ENCODE measurements at places on chromosomes 4 and X. TPM values are rescaled to one million over a fixed set of nuclear protein-coding genes. Genes with fewer than 3 reads are reported as not detected.

DNA sequence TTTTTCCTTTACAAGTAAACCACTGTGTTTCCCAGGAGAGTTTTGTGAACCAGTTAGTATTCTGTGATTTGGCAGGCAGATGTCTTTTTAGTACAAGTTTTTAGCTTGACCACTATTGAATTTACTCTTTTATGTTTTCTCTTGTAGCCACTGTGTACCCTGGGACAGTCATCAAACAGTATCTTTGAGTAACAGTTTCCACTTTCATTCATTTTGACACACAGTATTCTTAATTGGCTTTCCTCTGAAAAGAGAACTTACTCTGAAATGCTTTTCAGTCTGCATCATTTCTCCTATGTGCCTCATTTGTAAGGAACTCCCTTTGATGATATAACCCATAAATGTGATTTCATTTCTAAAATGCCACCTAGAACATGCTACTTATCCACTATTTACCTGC is 476.5 kb downstream of the PDGFC start:
- DNase-seq, result no peak

- DNase-seq, result no peak
Measured at GRCh38 chr4:36961420-36961819, 283.1 kb upstream of the NWD2 start.

DNA sequence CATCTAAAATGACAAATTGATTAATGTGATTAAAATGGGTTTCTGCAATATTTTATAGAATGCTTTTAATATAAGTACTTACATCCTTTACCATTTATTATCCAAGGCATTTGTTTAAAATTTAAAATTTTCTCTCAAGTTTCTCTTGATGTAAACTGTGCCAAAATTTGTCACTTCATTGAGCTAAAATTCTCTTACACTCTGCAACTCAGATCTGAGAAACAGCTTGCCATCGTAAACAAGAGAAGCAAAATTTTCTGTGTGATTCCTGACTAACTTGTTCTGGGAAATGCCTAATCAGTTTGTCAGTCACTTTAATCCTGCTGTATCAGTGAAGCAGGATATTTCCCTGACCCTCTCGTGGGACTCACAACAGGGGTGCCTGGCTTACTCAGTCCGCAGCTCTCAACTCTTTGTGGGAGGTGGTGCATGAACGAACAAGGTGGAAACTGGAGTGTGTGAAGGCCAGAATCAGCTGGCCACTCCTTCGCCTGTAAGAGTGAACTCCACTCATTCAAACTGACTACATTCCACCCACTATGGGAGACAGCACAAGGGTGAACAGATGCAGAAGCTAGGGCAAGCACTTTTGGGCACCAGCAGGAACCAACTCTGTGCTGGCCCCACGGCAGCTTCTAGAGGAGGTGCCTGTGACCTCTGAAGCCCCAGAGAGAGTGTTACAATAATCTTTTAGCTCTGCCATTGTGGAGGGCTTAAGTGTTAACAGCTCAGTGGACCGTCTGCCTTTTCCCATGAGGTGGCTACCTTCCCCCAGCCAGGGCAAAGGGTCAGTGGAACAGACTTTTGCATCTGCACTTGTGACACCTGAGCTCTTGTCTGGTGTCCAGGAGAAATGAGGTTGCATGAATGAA is 349.4 kb downstream of the FAT4 start:
- no peak for DNase-seq

- no peak for DNase-seq
Measured at GRCh38 chr4:6404611-6405396, 67.6 kb downstream of the PPP2R2C start.

DNA sequence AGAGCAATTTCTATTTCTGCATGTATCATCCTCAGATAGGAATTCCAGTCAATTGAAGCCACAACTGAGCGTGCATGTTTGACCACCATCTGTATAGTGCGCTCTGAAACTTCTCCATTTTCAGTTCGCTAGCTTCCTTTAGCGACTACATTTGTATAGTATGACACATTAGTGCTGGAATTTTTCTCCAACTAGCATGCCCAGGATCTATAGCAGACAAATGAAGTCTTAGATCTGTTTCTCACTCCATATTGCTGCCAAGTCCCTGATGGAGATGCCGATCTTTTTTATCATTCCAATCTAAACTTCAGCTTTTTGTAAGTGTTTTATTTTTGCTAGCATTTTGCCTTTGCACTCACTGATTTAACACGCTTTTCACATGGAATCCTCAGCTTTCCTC is 774.8 kb upstream of the TENM3 start:
- DNase-seq, result no peak

DNA sequence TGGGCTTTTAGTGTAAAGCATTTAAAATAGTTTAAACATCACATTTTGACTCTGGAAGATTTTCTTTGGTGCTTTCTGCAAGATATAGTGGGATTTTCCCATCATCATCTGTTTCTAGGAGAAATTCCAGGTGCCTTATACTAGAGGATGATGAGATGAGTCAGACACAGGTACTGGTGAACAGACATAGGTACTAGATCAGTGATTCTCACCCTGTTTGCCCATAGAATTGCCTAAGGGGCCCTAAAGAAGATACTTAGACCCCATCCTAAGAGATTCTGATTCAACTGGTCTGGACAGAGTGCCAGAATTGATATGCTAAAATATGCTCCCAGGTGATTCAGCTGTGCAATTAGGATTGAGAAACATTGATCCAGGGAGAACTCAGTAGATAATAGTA is 9.7 kb downstream of the TSPAN7 start:
- DNase-seq, result no peak

GRCh38 chrX:8868906-8869305 is 67.7 kb upstream of the FAM9A start:
- no peak for DNase-seq

DNA sequence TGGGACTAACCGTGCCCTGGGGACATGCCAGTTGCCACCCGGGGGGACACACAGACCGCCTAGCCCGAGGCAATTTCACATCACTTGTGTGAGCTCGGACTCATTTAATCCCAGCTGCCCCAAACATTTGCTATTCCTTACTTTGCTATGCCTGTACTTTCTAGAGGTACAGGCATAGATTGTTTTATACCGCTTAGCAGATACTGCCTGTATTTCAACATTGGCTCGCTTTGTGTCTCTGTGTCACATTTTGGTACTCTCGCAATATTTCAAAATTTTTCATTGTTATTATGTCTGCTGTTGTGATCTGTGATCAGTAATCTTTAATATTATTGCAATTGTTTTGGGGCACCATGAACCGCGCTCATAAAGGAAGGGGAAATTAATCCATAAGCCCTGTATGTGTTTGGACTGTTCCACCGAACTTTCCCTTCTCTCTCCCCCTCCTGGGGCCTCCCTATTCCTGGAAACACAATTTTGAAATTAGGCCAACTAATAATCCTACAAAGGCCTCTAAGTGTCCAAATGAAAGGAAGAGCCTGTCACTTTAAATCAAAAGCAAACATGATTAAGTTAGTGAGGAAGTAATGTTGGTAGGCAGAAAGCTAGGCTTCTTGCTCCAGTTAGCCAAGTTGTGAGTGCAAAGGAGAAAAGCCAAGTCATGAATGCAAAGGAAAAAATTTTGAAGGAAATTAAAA is 568 bp upstream of the CASP6 start:
- no peak for DNase-seq

GRCh38 chr4:7387925-7388324 is 46.8 kb downstream of the PSAPL1 start:
- DNase-seq, result peak; percentile 62

DNA sequence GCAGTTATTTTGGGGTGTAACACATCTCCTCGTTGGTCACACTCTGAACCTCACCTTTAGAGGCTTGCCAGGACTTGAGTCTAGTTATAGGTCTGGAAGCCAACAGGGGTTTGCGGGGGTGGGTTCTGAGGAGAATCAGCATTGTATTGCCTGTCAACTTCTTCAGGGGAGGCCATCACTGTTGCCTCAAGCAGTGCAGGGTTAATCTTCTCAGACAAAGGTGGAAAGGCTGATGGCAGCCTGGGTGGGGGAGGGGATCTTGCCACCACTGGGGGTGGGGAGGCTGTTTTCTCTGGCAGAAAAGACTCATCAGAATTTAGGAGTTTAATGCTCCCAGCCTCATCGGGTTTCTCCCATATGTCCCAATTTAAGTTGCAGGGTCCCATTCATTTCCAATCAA is 387.8 kb downstream of the PRR32 start:
- no peak for DNase-seq

DNA sequence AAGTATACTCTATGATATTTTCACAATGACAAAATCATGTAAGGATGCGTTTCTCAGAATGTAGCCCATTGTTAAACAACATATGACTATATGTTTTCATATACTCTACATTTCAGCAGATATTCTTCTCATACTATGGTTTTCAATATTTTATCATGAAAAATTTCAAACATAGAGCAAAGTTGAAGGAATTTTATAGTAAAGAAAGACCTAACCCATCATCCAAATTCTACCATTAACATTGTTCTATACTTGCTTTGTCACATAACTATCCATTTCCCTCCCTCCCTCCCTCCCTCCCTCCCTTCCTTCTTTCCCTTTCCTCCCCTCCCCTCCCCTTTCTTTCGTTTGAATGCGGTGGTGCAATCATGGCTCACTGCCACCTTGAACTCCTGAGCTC is 109.4 kb downstream of the FHIP1A start:
- DNase-seq, result no peak

- DNase-seq, result no peak
Measured at GRCh38 chr4:42905591-42905990, 13.1 kb downstream of the GRXCR1 start.

- no peak for DNase-seq
Measured at GRCh38 chr4:53059256-53059655, 197.1 kb downstream of the RASL11B start.

- DNase-seq, result no peak
Measured at GRCh38 chr4:120736312-120736711, 186.2 kb downstream of the PRDM5 start.

- DNase-seq, result no peak
Measured at GRCh38 chr4:10299601-10300000, 157.6 kb downstream of the ZNF518B start.

GRCh38 chrX:108735091-108735678 is 1.2 kb downstream of the IRS4 start:
- DNase-seq, result no peak

- DNase-seq, result no peak
Measured at GRCh38 chrX:45756557-45756956, 555.9 kb upstream of the DIPK2B start.

- no peak for DNase-seq
Measured at GRCh38 chr4:122710434-122711308, 21.8 kb upstream of the BBS12 start.

DNA sequence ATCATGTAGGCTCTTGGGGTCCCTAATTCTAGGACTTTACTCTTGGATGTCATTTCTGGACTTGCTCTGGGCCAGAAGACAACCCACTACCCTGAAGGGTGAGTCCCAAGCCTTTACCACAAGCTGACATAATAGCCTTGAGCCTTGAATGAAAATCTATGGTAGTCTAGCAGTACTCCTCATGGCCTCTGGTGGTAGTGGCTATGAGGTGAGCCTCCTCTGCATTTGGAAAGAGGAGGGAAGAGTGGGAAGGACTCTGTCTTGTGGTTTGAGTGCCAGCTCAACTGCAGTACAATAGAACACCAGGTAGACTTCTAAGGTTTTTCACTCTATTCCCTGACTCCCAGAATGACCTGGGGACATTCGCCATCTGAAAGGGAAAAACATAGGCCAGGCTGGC is 96.5 kb downstream of the DCAF12L1 start:
- no peak for DNase-seq

DNA sequence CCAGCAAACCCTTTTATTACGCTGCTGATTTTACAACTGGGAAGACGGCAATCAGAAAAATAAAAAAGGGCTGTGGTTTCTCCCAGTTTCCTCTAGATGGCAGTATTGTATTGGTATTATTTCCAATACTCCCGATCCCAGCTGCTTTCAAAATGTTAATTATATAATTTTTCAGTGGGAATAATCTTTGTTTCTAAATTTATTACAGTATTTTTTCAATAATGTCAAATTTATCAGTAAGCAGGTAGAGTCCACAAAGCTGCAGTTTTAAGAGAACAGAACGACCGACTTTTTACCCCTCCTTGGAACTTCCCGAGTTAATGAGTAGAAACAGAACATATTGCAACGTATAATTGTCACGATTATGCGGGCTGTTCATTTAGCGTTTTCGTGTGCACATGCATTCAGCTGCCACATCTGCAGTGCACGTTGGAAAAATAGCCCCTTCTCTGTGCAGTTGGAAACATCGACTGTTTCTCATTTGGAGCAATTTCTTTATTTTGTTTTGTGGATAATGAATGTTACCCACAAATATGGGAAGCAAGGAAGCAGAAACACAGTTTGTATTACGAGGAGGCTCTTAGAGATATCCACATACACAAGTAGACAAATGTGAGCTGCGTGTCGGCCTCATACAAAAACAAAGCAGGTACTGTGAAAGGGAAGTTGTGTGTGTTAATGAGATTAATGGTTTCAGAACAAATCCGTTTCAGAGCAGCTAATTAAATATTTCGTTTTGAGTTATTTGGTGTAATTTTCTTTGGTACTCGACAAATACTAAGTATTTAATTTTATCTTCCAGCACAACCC is 188.0 kb downstream of the STIM2 start:
- DNase-seq, result no peak

The AADAT gene
- 2.0 TPM for total RNA-seq

The OFD1 gene
- total RNA-seq, result 12.8 TPM

The SMC1A gene
- 50.8 TPM for total RNA-seq

The PGK1 gene
- 399 TPM for total RNA-seq

The ITIH6 gene
- total RNA-seq, result not detected

The PNMA6F gene
- total RNA-seq, result not detected

The FAM9C gene
- not detected for total RNA-seq

The PACRGL gene
- total RNA-seq, result 9.2 TPM

The ZFP42 gene
- total RNA-seq, result not detected

The CFP gene
- total RNA-seq, result 1.0 TPM

Data from cardiac septum (tissue), 1 donor.